ENCODE measurements at places on chromosomes 12 and 14.

DNA sequence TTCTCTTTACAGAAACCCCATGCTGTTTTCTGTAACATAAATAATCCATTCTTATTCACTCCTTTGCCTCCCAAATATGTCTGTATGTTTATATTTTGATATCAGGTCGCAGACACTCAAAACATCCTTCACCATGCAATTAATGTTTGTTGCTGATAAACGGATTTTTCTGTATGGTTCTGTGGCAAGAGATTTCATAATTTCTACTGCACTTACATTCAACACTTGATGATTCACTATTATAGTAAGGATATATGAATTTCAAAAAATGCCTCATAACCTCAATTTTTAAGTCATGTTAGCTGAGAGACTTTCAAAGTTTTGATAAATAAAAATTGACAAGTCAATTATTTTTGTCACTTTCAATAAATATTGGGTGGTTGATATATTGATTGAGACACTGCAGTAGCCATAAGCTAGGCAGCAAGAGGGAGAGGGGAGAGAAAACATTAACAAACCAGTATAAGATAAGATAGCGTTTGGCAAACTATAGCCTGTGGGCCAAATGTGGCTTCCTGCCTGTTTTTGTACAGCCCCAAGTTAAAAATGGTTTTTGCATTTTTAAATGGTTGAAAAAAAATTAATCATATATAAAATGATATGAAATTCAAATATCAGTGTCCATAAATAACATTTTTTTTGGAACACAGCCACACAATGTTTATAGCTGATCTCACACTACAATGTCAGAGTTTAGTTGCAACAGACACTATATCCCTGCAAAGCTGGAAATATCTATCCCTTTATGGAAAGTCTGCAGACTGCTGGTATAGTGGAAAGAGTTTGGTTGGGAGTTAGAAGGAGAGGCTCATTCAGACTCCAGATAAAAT is 18.3 kb downstream of the ALDH6A1 start:
- DNase-seq, result no peak

DNA sequence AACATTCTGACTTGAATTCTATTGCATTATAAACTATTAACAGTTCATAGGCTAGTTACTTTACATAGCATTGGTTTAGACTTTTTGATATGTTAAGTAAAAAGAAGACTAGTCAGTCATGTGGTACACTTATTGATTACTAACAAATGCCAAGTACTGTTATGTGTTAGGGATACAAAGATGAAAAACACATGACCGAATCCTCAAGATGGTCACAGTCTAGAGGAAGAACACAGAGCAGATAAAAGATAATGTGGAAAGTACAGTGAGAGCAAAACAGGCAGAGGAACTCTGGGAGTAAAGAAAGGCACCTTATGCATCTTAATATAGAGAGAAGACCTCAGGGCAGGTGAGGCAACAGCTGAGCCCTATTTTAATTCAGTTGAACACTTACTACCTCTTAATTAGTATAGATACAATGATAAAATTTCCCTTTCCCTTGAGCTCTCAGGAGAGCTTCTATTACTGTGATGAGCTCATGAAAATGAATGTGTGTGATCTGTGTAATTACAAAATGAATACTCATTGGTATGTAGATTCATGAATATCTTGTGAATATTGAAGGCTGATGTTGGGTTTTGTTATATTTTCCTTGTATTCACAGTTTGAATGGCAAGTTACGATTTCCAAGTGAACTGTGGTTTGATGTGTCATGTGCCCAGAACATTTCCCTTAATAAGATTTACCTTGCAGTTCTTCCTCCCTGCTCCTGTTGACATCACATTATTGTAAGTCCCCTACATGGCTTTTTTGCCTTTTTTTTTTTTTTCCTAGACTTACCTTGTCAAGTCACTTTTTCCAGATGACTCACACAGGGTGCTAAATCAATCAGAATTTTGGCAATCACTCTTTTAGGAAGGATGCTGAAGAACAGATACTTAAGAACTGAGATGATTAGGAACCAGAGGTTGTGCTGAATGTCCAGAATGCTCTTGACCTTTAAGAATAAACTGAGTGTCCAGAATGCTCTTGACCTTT is 29.5 kb upstream of the MSRB3 start:
- no peak for DNase-seq

DNA sequence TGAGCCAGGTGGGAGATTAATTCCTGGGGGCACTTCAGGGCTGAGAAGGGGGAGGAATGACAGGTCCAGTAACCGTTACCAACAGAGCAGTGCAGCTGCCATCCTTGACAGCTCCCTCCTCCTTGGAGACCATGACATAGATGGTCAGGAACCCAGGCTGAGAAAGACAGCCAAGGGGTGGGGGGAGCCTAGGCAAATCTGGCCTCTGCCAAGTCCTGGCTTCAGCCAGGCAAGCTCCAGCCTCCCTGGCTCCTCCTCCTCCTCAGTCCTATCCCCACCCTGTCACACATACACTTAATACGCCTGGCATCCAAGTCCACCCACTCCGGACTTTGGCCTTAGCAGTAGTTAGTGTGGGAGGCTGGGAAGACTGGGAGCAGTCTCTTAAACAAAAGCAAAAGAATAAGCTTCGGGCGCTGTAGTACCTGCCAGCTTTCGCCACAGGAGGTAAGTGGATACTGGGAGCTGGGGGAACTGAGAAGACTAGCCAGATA is at the start of gene RDH5:
Gene RDH5, plus strand, starts transcription at position 323 of the 494 bp plus-strand sequence. CDS start 792 bp downstream, outside the sequence.
- no peak for DNase-seq

DNA sequence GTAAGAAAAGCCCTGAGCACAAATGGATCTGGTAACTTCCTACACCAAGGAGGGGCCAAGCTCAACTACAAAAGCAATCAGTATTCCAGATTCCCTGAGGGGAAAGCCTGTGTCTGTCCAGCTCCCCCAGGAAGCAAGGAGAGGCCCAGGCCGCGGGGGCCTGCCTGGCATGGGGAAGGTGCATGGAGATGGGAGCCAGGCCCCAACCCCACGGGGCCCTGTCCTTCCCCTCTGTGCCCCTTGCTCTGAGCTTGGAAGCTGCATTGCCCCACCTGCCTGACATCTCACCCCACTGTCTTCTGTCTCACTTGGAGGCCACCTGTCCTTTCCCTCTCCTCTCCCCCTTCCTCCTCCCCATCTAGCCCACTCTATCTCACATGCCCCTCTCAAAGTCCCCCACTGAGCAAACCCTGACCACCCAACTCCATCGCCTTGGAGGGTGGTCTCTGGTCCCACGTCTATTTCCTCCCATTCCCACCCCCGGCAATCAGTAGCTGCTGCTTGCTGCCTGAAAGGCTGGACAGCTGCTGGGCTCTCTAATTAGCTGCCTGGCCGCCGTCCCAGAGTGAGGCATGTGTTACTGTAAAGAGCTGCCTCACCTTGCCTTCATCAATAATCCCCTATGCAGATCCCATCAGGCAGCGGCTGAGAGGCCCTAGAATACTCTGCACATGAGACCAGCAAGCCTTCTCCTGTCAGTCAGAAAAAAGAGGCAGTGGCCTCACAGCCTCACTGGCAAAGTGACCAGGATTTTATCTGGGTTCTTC is 3.4 kb upstream of the TMEM229B start:
- no peak for DNase-seq

- DNase-seq, result no peak
Measured at GRCh38 chr14:23562822-23563472, 4.6 kb downstream of the AP1G2 start.
